ENCODE measurements at places on chromosomes 16 and 17. TPM values are rescaled to one million over a fixed set of nuclear protein-coding genes. Genes with fewer than 3 reads are reported as not detected.

GRCh38 chr17:62657690-62658089, 30.2 kb downstream of the MRC2 start:
- no peak for DNase-seq

GRCh38 chr17:82287868-82288801, 14.6 kb upstream of the CSNK1D start:
- DNase-seq: no peak

The CAPNS2 gene
- total RNA-seq: not detected

- DNase-seq: no peak
These were observed 14.0 kb upstream of the SPHK1 start for GRCh38 chr17:76370261-76370993.

DNA sequence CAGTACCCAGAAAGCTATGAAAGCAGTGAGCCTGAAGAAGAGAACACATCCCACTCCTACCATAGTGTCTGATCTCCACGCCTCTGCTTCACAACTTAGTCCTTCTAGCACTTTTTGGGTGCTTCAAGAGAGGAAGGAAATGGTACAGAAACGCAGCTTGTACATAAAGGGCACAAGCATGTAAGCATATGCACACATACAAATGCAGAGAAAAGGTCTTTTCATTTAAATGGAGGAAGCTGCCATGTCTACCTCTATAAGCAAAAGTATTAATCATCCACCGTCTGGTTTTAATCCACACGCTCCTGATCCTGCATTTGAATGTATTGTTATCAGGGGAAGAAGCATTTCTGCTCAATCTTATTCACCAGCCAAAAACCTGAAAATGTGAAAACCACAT, 100.7 kb downstream of the HIC1 start:
- no peak for DNase-seq

The HYDIN gene
- not detected for total RNA-seq

The NPW gene
- 5.1 TPM for total RNA-seq

The CHST6 gene
- not detected for total RNA-seq

The SLFN13 gene
- 41.9 TPM for total RNA-seq

DNA sequence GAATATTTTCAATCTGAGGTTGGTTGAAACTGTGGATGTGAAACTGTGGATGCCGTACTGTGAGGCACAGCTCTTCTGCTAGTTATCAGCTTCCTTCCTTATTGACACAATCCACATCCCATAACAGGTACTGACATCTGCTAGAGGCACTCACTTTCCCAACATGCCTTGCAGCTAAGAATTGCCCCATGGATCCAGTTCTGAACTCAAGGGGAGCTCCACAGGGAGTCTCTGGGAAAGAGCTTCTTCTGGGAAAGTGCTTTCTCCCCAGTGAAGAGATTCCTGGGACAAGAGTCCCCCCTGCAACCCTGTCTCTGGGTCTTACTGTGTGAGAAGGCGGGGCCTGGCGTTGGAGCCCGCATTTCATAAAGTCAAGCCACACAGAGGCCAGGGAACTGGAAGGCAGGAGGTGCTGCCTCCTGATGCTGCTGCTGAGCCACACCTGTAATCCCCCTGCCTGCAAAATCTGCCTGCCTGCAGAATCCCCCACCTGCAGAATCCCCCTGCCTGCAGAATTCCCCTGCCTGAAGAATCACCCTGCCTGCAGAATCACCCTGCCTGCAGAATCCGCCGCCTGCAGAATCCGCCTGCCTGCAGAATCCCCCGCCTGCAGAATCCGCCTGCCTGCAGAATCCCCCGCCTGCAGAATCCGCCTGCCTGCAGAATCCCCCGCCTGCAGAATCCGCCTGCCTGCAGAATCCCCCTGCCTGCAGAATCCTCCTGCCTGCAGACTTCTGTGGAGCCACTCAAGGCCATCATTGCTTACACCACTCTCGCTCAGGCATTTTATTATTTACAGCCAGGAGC, 305.4 kb downstream of the FOXL1 start:
- DNase-seq: no peak

DNA sequence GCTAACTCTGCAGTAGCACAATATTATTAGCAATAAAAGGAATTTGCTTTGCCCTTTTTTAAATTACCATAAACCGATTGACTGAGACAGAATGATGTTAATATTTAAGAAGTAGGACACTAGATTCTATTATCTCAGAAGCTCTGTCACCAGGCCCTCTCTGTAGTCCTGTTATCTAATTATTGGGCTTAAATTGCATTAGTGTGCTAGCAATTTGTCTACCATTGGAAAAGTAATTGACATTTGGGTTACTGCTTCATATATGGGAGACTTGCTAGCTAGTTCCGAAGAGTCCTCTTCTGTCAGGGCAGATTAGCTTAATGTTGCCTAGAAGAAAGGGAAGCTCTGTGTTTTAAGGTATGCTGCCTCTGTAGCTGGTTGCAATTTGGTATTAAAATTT, 1107.3 kb upstream of the EEF2KMT start:
- DNase-seq: no peak

GRCh38 chr17:55067697-55068439, 99.3 kb downstream of the STXBP4 start:
- no peak for DNase-seq

The PAQR4 gene
- total RNA-seq: 46.9 TPM

DNA sequence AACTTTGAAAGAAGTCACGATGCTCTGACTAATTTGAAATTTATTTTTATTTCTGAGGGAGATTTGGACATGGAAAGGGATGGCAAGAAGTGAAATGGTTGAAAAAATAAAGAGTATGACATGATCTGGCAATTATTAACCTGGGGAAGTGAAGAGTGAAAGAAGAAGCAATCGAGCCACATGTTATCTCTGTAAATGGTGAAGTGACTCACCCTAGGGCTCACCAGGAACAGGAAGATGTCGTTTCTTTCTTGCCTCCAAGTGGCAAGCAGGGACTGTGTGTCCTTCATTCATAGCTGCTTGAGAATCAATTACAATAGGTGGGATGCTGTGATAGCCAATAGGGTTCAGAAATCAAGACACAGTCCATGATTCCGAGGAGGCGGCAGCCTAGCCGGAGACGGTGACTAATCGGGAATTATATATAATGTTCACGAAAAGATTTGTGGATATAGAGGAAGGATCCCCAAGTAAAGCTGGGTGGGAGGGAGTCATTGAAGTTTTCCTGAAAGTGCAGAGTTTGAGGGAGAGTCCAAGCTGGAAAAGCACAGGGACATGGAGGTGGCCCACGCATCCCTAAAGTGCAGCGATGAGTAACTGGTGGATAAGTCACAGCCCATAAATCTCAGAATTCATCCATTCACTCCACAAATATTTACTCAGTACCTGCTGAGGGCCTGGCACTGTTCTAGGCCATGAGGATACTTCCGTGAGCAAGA, 18.2 kb upstream of the KRT20 start:
- DNase-seq: no peak

DNA sequence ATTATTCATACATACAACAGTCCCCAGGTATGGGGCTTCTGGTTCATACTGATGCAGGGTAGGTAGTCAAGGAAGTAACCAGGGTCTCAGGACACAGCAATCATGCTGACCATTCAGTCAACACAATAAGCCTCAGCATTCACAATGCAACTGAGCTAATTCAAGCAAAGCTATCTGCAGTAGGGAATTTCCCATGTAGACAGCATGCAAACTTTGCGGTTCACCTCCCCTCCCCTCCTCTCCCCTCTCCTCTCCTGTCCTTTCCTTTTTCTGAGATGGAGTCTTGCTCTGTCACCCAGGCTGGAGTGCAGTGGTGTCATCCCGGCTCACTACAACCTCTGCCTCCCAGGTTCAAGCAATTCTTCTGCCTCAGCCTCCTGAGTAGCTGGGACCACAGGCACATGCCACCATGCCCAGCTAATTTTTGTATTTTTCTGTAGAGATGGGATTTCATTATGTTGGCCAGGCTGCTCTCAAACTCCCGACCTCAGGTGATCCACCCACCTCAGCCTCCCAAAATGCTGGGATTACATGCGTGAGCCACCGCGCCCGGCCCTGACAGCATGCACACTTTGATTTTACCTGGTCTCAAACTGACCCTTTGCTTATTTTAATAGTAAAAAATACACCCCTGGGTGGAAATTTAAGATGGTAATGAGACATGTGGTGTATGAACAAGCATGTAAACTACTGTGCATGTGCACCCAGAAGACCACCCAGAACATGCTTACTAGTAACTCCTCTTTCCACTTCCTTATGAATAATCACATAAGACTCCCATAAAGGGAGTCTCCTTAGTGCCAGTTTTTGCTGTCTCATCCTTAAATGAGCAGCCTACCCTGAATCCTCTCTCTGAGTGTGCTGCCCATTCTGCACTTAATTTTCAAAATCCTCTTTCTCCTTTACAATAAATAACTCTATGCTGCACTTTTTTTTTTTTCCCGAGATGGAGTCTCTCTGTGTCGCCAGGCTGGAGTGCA, 9.3 kb upstream of the RNF135 start:
- no peak for DNase-seq

Data from activated T-helper 2 cell treated with anti-CD3 and anti-CD28 coated beads, Interferon-gamma antibody, Interleukin-2, Interleukin-4, amounts not matched to agents 10 μg/mL and 5 μg/mL and 100 μg/mL, durations not matched to agents 14 hours and 24 hours and 36 hours (primary cell).